Cerebellar nuclear complex (tissue), 1 donor: ENCODE measurements at places on chromosomes 12 and 14.

DNA sequence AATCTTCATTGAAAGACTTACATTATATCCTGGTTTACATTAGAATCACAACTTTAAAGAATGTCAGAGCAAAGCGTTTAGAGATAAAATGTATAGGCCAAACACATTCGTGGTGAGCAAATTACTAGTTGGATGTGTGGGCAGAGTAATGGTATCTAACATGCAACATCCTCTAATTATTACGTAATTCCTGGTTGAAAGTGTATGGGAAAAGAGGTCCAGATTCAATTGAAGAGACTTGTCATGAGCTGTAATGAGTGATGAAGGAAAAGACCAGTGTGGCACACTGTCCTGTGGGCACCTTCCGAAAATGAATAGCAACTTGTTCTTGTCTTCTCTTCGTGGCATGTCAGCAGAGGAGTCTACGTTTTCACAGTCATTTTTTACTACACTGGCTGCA lies 192.8 kb downstream of the LRIG3 start:
- no peak for DNase-seq

- DNase-seq = no peak
These were observed 71.6 kb upstream of the KRAS start for GRCh38 chr12:25322351-25322750.

- no peak for DNase-seq
These were observed 4.1 kb downstream of the C1QL4 start for GRCh38 chr12:49332891-49333371.

- no peak for DNase-seq
These were observed 29.4 kb upstream of the DENND5B start for GRCh38 chr12:31620311-31620710.

- DNase-seq = peak; percentile 35
These were observed 214.8 kb downstream of the DPF3 start for GRCh38 chr14:72679141-72679535.

- DNase-seq = no peak
These were observed 139.4 kb downstream of the SLC15A4 start for GRCh38 chr12:128684352-128684751.

DNA sequence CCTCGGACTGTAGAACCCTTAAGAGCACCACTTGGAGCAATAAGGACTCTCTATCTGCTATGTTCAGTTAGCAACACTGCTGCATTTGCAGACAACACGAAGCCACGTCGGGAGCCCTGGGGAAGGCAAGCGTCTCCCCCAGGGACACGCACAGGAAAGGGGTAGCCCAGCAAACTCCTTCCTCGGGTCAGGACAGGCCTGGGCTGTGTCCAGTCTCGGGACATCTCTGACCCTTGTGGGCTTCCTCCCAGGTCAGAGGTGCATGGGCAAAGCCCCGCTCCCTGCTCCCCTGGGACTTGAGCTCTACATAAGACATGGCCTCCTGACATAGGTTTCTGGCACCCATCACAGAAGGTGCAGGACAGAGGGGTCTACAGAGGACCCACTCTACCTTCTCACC lies 119.5 kb downstream of the PIWIL1 start:
- no peak for DNase-seq

GRCh38 chr14:25988536-25988935 lies 609.3 kb downstream of the NOVA1 start:
- DNase-seq = no peak

DNA sequence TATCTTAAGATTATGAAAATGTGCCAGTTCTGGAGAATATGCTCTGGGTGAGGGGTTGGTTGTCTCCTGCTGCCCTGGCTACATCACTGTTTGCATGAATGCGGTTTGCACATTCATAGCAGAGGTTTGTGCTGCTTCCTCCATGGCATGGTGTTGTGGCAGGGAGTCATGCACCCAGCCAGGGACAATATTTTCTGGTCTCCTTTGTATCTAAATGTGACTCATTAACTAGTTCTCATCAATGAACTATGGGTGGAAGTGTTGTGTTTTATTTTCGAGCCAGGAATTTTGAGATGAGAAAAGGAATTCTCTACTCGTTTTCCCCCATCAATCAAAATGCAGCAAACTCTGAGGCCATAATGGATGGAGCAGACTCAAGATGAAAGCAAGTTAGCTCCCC lies 527.3 kb downstream of the SNAPC1 start:
- DNase-seq = no peak

DNA sequence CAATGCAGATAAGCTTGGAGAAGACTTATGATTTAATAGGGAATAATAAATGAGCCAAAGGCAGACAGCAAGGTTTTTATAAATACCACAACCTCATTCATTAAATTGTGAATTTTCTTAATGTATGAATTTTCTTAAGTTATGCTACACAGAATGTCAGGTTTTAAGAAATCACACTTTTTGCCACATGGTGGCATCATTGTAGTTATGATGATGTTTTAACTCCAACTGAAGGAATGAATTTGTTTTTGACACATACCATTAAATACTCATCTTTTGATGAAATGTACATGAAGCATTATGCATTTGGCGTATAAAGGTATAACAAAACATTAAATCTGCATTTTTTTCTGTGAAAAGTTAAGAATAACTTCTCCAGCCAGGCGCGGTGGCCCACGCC lies 524.1 kb upstream of the FBXO33 start:
- no peak for DNase-seq

GRCh38 chr14:57435923-57436322 lies 45.5 kb downstream of the NAA30 start:
- no peak for DNase-seq

DNA sequence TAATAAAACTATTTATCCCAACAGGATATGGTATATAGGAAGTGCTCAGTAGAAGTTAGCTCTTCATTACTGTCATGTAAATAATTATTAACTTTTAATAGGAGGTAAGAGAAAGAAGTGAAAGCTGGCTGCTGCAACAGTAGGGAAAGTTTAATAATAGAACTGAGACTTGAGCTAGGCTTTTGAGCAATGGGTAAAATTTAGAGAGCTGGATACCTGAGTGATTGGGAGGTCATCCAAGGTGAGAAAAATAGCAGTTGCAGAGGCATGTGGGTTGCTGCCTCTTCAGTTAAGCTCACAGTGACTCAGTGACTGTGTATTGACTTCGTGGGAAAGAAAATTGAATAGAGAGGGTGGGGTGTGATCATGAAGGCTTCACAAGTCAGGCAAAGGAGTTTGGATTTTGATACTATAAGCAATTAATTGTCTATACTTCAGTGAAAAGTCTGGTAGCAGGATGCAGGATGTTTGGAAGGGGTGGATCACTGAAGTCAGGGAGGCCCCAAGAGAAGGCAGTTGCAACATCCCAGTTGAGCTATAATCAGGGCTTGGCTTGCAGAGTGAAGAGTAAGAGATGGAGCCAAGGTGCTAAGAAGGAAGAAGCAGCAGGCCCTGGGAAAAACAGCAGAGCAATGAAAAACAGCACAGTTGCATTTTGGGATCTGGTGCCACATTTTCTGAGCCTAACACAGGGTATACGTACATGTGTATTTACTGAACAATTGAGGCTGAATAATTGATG lies 172.0 kb upstream of the FRMD6 start:
- DNase-seq = no peak

- DNase-seq = no peak
These were observed 307.3 kb upstream of the DIO3 start for GRCh38 chr14:101253948-101254347.

DNA sequence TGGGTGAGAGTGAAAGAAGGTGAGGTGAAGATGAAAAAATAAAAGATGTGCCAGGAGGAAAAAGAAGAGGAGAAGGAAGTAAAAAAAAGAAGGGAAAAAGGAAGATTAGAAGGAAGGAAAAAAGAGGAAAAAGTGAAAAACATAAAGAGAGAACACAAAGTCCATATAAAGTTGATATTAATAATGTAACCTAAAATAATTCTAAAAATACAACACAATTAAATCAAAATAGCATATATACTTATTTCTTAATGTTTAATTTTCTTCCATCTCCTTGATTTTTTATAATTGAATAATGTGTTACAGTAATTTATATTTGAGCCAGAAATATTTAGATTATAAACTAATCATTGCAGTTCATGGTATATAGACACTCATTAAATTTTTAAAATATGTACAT lies 124.4 kb upstream of the NOVA1 start:
- DNase-seq = no peak

GRCh38 chr12:64837427-64837826 lies 13.0 kb downstream of the TBC1D30 start:
- no peak for DNase-seq

- DNase-seq = no peak
These were observed 127.3 kb downstream of the EFCAB11 start for GRCh38 chr14:89827265-89827664.

DNA sequence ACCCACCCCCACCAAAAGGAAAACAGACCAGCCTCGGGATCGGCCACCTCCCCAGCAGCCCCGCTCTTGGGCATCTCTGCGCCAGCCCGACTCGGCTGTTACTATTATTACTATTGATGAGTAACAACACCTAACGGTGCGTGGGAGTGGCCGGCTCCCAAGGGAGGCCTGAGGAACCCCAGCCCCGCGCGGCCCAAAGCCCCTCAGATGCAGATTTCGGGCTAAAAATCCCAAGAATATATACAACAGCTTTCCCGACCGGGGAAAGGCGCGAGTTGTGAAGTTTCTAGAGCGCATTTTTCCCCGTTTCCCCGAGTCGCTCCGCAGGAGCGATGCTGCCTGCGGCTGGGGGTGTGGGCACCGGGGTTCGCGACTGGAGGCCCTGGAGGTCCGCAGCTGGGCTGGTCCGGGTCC lies 565 bp downstream of the NT5DC3 start:
- DNase-seq = no peak

DNA sequence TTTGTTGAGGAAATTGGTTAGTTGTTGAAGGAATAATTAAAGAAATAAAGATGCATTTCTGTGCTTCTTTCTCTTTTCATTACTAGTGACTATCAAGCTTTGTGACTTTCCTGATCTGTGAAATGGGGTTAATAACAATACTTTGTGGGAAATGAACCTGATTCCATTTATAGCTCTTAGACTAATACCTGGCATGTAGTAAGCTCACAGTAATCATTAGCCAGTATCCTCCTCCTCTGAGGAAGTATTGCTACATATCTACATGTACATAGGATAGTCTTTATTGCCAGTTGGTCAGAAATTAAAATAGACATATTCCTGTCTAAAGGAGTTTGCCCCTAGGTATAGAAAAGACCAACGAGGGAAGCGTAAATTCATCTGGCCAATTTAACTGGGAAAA lies 1.8 kb upstream of the CCDC198 start:
- no peak for DNase-seq

GRCh38 chr12:96338852-96339471 lies 61.3 kb downstream of the CDK17 start:
- DNase-seq = no peak

DNA sequence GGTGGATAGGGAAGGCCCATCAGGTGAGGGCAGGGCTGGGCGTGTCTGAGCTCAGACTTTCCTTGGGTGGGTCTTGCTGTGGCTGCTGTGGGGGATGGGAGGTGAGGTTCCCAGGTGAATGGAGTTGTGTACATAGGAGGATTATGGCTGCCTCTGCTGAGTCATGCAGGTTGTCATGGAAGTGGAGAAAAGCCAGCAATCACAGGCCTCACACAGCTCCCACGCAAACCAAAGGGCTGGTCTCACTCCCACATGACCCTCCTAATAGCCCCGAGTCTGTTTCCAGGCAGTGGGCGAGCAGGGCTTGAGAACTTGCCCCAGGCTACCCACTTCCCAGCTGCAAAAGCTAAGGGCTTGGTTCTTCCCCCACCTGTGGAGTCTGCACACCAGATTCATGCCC lies 149.5 kb downstream of the IPO8 start:
- no peak for DNase-seq

- DNase-seq = peak; percentile 53
These were observed 1.6 kb upstream of the ATP2B1 start for GRCh38 chr12:89709995-89710872.

GRCh38 chr14:35229084-35229791 lies 62.9 kb upstream of the PSMA6 start:
- no peak for DNase-seq

- no peak for DNase-seq
These were observed 6.2 kb downstream of the ANKRD13A start for GRCh38 chr12:110005319-110005973.

GRCh38 chr14:66070542-66071319 lies 415.4 kb upstream of the CCDC196 start:
- no peak for DNase-seq

DNA sequence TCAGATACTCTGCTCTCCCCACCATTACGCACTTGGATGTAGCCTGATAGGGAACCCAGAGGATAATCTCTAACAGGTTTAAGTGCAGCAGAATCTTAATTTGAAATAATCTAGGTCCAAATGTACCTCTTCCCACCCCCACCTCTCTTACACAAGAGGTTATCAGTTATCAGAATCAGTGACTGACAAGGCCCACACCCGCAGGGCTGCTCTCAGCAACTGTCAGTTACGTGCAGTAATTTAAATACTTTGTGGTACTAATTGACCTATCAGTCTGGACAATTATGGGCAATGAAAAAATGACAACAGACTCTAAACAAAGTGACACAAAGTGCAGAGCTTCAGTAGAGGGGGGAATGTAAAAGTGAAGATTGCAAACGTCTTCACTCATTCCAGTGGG lies 74.0 kb downstream of the CLIP1 start:
- DNase-seq = no peak

DNA sequence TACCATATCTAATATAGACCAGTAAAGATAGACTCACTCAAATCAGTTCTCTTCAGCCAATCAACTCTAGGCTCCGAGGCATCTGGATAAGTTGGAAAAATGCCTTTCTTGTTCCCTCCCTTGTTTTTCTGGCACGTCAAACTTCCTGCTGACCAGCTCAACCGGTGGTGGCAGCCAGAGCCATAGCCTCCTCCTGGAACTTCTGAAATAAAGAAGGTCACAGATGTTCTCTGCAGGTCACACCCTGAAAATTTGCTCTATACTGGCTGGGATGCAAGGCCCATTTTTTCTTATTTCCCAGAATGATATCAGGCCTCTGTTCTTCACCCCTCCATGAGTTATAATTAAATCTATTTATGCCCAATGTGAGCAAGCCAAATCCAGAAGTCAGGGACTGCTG lies 81.9 kb downstream of the BMP4 start:
- no peak for DNase-seq
